NCI-H1105 (cell line): ENCODE measurements at places on chromosomes 16 and 17.

DNA sequence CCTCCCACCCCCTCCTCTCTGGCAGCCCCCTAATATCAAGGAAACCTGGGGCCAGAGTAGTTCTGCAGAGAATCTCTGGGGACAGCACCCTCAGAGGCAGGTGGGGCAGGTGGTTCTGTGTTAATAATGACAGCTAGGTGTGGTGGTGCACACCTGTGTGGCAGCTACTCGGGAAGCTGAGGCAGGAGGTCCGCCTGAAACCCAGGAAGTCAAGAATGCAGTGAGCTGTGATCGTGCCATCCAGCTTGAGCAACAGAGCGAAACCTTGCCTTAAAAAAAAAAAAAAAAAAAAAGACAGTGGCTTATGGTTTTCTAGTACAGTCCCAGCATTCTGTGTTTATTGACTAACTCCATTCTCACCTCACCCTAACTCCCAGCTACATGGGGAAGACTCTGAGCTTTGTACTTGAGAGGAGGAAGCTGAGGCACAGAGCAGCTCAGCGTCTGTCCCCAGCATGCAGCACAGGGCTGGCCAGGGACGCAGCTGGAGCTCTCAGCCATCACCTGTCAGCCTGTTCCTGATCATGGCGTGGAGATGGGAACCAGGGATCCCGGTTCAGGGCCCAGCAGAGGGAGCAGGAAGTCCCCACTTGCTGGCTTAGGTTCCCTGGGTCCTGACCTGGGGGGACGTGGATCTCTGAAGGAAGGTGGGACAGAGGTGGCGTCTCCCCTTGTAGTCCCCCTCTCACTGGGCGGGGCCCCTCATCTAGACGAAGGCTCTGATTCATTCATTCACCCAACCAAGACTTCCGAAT is 6.1 kb downstream of the DBNDD1 start:
- DNase-seq: no peak

- DNase-seq: no peak
Observed at GRCh38 chr16:3485821-3486505, 9.3 kb downstream of the C16orf90 start.

DNA sequence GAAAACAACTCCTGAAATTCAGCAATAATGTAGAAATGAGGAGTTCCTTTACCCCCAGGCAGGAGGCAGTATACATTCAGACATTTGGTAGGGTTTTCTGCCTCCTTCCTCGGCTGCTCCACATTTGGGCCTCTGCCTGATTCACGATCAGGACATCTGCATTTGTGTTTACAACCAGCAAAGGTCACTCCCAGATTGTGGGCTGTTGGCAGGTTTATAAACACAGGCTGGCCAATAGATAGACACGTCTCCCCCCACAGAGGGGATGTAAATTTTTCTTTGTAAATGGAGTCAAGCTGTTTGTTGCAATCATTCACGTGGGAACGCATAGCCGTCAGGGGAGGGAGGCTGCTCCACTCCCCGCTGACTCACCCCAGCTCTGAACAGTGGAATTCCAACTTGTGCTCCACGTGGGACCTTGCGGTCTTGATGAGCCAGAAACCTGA is 252.1 kb upstream of the N4BP1 start:
- no peak for DNase-seq

GRCh38 chr17:12990041-12990808 is 27.6 kb downstream of the ELAC2 start:
- DNase-seq: peak; percentile 83

DNA sequence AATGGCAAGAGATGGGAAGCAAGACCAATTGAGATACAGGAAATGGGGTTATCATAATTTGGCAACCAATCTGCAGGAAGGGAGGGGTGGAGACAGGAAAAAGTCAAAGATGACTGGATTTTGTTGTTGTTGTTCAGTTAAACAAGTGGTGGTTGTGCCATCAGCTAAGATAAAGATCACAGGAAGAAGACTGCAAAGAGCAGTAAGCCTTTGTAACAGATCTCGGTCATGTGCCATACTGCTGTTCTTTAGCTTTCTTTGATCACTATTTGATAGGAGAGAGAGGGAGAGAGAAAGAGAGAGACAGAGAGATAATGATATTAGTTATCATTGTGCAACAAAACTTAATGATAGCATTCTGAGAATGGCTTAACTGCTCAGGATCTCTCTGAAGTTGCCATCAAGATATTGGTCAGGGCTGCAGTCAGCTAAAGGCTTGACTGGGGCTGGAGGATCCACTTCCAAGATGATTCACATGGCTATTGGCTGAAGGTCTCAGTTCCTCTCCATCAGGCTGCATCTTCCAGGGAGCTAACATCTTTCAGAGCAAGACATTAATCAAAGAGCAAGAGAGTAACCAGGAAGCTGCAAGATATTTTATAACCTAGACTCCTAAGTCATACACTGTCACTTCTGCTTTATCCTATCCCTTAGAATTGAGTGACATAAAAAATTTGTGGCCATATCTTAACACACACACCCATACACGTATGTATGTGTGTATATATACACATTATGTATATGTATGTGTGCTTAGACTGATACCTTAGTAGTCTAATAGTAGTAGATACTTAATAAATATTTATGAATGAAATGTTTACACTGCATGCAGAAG is 405.0 kb downstream of the SHISA9 start:
- no peak for DNase-seq

- DNase-seq: no peak
Observed at GRCh38 chr17:63786117-63786516, 12.1 kb downstream of the DDX42 start.

GRCh38 chr16:48291303-48291702 is 44.0 kb upstream of the ABCC11 start:
- DNase-seq: no peak

GRCh38 chr17:8782176-8782575 is 17.0 kb downstream of the MFSD6L start:
- no peak for DNase-seq

GRCh38 chr17:8574687-8575086 is 55.8 kb downstream of the MYH10 start:
- DNase-seq: no peak

DNA sequence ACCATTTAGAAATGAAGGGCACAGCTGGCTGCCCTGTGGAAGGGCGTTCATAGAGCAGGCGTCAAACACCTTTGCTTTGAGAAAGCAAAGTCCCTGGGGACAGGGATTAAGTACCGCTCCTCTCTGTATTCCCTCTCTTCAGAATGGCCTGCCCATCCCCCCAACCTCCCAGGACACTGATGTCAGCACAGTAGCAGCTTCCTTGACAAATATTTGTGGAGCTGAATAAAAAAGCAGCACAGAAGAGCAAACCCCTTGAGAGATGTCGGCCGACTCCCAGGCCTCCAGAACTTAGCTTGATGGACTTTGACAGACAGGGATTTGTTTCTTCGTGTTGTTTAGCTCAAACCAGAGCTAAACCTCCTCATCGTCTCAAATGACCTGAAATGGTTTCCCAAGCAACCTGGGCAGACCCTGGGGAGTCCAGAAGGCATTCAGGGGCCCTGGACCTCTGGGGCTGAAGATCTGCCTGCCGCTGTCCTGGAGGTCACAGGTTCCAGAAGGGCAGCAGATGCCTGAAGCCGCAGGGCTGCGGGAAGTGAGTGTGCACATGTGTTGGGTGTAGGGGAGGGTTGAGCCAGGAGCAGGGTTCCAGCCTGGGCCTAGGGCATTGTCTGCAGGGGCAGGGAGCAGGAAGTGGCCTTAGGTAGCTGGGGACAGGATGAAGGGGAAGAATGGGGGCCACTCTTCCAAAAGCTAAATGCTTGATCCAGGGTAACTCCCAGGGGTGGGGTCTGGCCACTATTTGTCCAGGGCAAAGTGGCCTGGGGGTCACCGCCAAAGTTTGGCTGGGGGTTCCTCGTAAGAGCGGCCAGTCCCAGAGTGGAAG is 42.3 kb upstream of the NKD1 start:
- no peak for DNase-seq

DNA sequence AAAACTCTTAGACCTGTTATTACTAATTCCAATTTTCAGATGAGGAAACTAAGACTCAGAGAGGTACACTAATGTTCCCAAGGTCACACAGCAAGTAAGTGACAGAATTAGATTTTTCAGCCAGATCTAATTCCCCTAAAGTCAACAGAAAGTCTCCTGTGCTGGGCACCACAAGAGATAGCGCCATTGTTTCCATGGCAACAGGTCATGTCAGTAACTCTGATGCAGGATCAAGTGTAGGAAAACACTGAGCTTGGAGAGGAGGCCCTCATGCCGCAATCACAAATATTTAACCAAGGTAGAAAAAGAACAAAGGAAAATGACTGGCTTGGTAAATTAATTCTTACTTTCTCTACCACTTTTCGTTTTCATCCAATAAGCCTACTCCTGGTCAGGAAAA is 166.0 kb upstream of the CDH13 start:
- no peak for DNase-seq

DNA sequence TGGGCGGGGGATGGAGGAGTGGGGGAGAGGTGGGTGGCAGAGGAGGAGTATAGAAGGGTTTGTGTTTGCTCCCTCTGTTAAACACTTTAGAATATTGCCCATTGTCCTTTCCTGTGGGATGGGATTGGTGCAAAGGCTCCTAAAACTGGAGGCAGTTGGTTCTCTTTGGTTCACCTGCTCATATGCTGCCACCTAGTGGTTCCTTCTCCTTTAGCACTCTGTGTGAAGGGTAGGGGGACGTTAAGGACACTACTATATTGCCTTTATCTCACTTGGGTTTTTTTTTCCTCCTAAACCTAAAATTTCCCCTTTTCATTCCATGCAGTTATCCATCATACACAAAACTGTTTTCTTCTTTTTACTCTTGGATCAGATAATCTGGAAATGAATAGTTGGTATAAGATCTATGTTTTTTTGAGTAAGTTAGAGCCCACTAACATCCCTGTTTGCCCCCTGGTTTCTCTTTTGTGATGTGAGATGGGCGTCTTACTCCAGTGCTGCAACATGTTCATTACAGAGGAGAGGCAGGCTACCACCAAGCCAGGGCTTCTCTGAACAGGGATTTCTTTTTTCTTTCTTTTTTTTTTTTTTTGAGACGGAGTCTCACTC is 23.8 kb downstream of the SNX11 start:
- DNase-seq: peak; percentile 72

DNA sequence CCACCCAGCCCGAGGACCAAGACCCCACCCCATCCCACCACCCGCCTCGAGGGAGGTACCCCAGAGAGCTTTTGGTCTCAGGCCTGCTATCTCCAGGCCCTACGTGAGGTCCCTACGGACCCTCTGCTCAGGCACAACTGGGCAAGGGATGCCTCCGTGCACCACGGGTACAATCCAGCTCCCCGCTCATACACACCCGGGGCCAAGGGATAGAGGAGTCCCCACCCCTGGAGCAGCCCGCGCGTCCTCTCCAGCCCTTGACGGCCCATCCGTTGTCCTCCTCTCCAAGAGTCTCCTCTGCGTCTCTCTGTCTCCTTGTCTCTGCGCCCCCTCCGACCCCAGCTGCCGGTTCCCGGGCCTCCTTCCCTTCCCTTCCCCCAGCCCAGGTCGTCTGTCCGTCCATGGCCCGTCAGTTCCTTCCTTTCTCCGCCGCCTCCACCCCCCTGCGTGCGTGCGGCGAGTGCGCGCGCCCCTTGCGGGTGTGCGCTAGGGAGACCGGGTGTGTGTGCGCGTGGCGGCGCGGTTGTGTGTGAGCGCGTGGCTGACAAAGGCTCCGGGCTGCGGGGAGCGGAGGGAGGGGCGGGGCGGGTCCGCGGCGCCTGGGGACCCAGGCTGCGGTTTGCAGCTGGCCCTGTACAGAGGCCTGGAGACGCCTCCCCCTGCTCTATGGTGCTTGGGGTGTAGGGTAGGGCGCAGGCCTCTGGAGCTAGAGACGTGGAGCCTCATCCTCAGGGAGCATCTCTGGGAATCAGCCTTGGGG is 930 bp downstream of the SPNS2 start:
- DNase-seq: no peak

DNA sequence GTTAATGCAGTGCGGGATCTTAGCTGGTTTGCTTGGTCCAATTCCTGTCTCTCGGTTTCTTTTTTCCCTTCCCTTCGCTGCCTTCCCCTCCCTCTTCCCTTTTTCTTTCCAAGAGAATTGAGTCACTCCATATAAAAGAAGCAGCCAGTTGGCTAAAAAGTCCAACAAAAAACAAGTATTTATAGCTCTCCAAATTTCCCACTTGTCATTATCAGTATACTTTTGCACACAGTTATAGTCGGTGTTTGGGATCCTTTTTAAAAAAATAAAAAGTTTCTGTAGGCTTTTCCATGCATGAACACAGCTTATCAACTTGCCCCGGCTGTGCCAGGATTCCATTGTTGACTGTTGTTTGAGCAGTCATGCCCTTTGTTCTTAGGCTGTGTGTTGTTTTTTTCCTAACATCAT is 24.9 kb downstream of the HMOX2 start:
- no peak for DNase-seq

DNA sequence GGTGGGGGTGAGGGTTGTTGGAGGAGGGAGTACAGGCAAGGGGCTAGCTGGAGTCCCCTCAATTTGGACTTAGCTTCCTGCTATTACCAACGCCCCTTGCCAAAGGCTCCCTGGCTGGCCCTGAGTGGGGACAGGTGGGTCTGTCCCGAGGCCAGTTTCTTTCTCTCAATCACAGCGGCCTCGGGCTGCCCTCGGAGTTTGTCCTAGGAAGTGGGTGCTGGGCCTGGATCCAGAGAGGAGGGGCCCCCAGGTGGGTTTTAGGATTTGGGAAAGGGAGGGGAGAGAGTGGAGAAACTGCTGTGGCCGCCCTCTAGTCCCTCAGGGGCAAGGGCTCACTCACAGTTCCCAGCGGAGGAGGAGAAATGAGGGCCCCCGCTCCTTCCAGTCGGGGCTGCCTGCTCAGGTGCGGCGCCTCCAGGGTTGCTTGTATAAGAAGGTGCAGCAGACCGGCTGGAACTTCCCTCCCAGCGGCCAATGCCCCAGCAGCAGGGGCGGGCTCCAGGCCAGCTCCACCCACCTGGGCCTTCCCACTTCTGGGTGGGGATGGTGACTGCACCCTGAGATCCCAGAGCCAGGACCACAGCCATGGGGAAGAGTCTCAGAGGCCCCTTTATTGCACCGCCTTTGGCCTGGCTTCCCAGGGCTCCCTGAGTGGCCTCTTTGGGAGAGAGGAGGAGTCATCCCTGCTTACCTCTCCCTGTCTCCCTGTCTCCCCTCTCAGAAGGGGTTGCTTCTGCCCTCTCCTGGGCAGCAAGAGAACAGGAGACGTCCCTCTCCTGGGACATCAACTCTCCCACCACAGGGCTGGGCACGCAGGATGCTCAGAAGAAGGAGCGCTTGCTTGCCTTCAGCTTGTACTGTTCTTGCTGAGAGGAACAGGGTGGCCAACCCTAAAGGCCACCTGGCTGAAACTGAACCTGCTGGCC is 112.0 kb upstream of the SMURF2 start:
- DNase-seq: peak; percentile 72

- no peak for DNase-seq
Observed at GRCh38 chr16:47778106-47778801, 317.1 kb downstream of the PHKB start.

GRCh38 chr16:47043970-47044684 is 70.7 kb upstream of the DNAJA2 start:
- no peak for DNase-seq

DNA sequence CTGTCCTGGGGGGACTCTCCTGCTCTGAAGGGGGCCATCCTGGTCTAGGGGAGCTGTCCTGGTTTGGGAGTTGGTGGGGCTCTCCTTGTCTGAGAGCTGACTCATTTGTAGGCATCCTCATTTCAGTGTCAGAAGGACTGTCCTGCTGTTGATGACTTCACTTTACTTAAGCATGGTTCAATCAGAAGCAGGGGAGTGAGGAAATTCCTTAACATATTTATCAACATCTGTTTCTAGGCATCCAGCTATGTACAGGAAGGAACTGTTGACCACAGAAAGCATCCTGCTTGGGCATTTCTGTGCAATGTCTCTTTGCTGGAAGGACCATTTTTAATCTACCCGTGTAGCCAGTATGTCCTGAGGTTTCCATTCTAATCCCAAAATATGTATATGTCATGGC is 502.7 kb upstream of the HSBP1 start:
- DNase-seq: no peak
